ENCODE measurements at places on chromosomes 3 and 15. TPM values are rescaled to one million over a fixed set of nuclear protein-coding genes. Genes with fewer than 3 reads are reported as not detected.

DNA sequence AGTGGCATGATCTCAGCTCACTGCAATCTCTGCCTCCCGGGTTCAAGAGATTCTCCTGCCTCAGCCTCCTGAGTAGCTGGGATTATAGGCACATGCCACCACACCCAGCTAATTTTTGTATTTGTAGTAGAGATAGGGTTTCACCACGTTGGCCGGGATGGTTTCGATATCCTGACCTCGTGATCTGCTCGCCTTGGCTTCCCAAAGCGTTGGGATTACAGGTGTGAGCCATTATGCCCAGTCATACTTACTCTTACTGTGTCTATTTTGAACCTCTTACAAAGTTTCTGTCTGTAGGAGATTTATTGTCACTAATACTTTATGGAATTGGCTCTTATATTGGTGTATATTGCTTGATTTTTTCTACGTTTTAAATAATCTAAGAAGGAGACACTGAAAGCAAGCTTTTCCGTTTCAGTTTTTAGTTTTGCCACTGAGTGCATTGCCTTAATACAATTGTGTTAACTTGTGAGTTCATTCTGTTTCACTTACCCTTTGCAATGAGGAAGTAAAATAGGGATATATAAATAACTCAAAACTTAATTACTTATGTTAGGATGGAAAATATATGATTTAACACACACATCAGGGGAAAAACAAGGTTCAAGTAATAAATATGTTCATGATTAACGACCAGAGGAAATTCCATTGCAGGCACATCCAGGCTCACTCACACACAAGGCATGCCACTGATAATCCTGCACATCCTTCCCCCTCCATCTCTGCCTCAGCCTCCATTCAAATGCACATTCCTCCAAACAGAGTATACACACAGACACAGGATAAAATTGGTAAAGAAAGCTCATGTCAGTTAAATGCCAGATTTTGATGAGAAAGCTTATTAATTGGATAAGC is 279.3 kb upstream of the RASGRP1 start:
- no peaks in the 10 kb centered on the region for H3K36me3 ChIP-seq
- H3K4me3 ChIP-seq: no peak overlapping the region
- H3K27ac ChIP-seq: no peak overlapping the region

DNA sequence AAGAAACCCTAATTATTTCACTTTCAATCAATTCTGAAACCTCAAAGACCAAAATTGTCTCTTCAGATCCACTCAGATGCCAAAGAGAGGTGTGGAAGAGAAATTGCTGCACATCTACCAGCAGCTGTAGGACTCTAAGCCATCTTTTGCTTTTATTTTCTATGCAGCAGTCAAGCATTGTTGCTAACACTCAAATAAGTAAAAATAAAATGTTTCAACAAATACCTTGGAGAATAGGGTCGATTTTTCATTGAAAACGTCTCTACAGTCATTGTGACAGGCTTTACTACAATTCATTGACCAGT is 66.4 kb upstream of the CFAP20DC start:
- no peak overlapping the region for H3K27ac ChIP-seq
- no peaks in the 10 kb centered on the region for H3K36me3 ChIP-seq
- peaks cover 3% of the 10 kb centered on the region for H3K27me3 ChIP-seq
- H3K4me3 ChIP-seq: no peak overlapping the region

DNA sequence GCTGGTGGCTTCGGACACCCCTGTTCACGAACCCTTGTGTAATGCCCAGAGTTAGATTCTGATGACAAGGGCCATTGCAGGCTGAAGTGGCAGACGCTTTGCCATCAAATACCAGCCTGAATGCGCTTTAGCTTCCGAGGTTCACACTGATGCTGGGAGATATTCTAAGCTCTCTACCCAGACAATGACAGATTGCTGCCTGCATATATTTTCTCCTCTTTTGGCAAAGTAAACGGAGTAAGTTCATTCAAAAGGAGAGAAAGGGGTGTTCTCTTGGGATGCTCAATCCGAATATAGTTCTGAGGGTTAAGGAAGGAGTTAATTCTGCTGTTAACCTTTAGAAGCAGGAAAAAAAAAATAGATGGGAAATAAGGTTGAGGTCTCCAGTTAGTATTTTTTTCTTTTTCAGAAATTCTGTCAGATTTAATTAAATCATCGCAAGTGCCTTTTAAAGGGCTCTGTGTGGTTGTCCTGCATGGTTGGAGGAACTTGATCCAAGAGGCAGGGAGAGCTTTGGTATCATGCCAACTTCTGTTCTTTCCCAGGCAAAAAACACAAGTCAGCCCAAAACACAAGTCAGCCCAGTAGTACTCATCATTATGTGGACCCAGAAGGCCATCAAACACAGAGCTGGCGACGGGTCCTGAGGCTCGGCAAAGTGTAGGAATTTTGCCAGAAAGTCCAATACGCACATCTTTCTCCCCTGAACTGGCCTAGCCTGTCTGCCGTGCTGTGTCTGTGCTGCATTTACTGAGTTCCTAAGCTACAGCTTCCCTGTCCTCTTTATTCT is 70.9 kb upstream of the ST8SIA2 start:
- H3K27ac ChIP-seq: no peak overlapping the region
- no peak overlapping the region for H3K4me3 ChIP-seq
- H3K27me3 ChIP-seq: peaks cover 8% of the 10 kb centered on the region
- no peaks in the 10 kb centered on the region for H3K4me1 ChIP-seq
- H3K36me3 ChIP-seq: no peaks in the 10 kb centered on the region
- DNase-seq: no peak

The NECTIN3 gene
- total RNA-seq: 10.6 TPM

The BNC1 gene
- not detected for total RNA-seq

The POLQ gene
- 25.9 TPM for total RNA-seq

The CPNE9 gene
- not detected for total RNA-seq

The SUCNR1 gene
- total RNA-seq: 0.08 TPM

The UNC13C gene
- not detected for total RNA-seq

Measured in activated naive CD8-positive, alpha-beta T cell treated with anti-CD3 and anti-CD28 coated beads, Interleukin-2, amount 10 ng/mL, durations not matched to agents 7 days and 5 days (primary cell).